ENCODE measurements at places on chromosomes 4 and X.

DNA sequence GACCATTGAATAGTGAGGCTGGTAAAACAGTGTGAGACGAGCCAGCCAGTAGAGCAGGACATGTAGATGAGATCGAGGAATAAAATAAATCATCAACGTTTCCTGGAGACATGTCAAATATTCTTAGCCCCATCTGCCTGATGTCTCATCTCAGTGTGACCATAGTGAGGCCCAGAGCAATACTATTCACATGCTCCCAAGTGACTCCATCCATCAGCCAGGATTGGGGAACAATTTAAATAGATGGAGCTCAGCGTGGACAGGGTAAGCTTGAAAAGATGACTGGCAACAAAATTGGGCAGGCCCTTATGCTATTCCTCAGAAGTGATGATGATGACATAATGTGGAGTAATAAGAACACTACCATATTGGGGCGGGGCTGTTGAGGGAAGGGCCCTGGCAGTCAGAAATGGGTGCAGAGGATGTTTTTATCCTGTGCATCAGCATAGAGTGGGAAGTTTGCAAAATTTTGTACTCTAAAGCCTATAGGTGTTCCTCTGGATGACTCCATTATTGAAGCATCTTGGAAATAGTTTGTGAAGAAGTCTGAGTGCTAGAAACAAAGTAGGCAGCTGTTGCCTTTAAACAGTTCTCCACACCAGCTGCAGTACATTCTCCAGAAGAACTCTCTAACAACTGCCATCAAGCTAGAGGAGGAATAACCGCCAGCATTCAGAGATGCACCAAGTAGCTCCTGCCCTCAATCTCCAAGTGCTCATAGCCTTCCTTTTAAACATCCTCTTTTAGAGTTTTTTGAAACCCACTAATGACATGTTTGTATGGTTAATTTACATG, 333.0 kb downstream of the DCHS2 start:
- no peak for DNase-seq

GRCh38 chr4:22456291-22456690, 59.6 kb downstream of the ADGRA3 start:
- DNase-seq = no peak

- DNase-seq = no peak
These were observed 68.9 kb downstream of the SH2D1A start for GRCh38 chrX:124415115-124415800.

DNA sequence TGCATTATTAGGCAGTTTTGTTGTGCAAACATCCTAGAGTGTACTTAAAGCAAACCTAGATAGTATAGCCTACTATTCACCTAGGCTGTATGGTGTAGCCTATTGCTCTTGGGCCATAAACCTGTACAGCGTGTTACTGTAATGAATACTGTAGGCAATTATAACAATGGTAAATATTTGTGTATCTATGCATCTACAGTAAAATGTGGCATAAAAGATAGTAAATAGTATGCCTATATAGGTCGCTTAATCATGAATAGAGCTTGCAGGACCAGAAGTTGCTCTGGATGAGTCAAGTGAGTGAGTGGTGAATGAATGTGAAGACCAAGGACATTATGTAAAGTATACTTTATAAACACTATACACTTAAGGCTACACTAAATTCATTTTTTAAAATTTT, 16.6 kb downstream of the USO1 start:
- no peak for DNase-seq

GRCh38 chrX:13005661-13006473, 31.0 kb downstream of the TMSB4X start:
- DNase-seq = no peak

DNA sequence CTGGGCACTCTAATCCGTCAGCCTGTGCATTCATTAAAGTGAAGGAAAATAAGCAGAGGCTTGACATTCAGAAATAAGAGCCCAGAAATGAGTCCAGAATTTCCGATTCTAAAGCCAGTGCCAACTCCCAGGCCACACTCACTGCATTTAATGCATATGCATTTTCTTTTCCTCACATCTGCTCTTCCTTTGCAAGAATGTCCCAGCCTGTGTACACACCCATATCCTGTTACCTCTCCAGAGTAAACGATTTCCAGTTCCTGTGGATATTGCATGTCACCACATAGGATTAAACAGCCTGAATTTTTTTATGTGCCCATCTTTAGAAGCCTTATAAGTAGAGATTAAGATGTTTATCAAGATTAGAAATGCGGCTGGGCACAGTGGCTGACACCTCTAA, 27.5 kb downstream of the ARX start:
- DNase-seq = no peak

GRCh38 chr4:139438141-139438540, 15.8 kb upstream of the RAB33B start:
- no peak for DNase-seq

DNA sequence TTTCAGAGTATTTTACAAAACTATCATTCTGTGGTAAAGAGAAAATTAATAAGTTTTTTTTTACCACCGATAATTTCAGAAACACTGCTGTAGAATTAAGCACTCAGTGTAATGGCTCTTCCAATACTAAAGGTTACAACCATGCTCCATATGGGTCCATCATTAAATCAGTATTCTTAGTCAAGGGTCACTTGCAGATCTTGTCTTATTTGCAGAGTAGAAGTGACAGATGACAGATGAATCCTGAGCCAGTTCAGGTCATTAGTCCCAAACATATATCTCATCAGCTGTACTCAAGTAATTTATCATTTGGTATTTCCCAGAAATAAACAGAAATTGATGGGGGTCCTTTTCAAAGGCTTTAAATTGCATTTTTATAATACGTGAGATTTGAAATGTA, 182.9 kb downstream of the CFAP47 start:
- no peak for DNase-seq

DNA sequence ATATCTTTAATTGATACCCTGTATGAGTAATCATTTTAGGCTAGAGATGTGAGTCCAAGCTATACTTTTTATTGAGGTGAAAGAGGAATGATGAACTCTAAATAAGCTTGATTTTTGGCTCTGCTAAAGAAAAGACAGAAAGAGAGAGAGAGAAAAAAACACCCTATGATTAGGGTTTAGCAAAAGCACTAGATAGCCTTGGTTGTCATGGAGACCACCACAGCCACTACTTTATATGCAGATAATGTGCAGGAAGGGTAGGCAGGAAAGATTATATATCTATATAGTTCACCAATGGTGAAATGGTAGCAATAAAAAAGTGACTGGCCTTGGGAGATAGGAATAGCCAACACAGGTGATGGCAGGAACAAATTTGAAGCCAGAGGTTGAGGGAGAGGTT, 69.9 kb upstream of the CAMK2D start:
- no peak for DNase-seq
